ENCODE measurements at places on chromosomes 13 and 19. TPM values are rescaled to one million over a fixed set of nuclear protein-coding genes. Genes with fewer than 3 reads are reported as not detected.

TYROBP gene
- 11.2 TPM for total RNA-seq

COL5A3 gene
- 0.17 TPM for total RNA-seq

CHMP2A gene
- 99.0 TPM for total RNA-seq

ZNF66 gene
- total RNA-seq, result 16.7 TPM

PCDH20 gene
- not detected for total RNA-seq

CGB3 gene
- total RNA-seq, result not detected

ELSPBP1 gene
- not detected for total RNA-seq

SHISA7 gene
- not detected for total RNA-seq

TNFAIP8L1 gene
- total RNA-seq, result 19.5 TPM

KCNC3 gene
- 1.1 TPM for total RNA-seq

PNMA8A gene
- 1.7 TPM for total RNA-seq

DNA sequence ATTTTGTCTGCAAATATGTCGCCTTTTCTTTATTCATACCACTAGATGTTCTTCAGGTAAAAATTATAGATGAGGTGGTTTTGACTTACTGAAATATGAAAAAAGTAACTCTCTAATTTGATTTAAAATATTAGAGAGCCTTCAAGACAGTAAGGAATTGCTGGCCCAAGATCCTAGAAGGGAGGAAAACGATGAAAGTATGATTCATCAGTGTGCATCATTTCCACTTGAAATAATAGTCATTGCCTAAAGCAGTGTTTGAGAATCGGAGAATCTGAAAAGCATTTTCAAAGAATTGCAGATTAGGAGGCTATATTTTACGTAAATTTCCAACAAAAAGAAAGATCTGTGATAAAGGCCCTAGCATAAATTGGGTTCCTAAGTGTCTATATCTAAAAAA lies 1707.9 kb upstream of the PRR20A start:
- DNase-seq, result no peak

GRCh38 chr19:46076951-46077814 lies 36.4 kb upstream of the IGFL4 start:
- peak; percentile 38 for DNase-seq

DNA sequence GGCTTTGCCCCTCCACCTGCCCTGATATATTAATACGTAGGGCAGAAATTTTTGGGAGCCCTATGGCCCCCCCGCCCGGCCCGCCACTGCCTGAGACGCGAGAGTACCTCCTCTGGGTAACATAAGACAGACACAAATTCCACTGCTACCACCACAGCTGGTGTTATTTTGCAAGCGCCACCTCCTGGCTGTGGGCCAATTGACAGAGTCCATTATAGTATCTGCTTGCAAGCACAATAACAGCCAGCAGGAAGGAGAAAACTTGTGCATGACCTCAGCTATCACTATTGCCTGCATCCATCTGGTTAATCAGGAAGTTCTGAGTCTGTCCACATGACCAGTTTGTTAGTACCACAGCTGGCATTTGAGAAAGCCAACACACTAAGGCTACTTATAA lies 25.3 kb upstream of the OR10H2 start:
- no peak for DNase-seq

GRCh38 chr13:106649495-106649894 lies 81.6 kb upstream of the ARGLU1 start:
- no peak for DNase-seq

DNA sequence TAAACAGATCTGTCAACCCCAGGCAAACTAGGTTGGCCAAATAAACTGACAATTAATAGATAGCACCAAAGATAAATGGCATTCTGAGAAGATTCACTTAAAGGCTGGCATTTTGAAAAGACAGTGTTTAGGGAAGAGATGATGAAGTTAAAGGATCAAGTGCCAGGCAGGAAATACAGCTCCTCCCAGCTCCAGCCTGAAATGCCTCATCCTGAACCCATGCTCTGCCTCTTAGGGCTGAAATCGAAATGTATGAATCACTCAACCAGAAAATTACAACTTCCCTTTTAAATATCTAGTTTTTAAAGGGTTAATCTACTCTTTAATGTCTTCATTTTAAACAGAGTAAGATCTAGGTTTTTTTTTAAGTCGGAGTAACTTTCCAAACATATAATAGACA lies 171.2 kb upstream of the UBL3 start:
- no peak for DNase-seq

- DNase-seq, result no peak
These were observed 62.5 kb upstream of the F7 start for GRCh38 chr13:113043001-113043630.

GRCh38 chr13:95457294-95457693 lies 95.2 kb upstream of the CLDN10 start:
- no peak for DNase-seq

- DNase-seq, result no peak
These were observed 1.0 kb downstream of the ZNF420 start for GRCh38 chr19:37079238-37079637.

DNA sequence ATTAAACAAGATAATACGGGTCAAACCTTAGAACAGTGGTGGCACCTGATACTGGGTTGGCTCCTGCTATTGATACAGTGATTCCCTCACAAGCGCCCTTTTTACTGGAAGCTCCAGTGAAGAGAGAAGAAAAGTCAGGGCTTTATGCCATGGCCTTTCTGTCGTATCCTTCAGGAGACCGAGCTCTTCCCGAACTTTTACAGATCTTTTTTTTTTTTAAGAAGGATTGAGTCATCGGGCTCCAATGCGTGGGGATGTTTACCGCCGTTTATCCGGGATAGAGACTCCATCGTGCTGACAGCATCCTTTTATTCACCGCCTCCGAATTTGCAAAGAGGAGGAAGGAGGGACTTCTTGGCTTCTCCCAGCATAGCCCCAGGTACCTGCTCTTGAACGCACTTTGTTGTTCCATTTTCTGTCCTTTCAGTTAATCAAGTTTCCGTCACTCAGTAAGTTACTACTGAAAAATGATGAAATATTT lies 574 bp downstream of the ZNF227 start:
- no peak for DNase-seq

GRCh38 chr13:52846567-52847321 lies 1.7 kb downstream of the PCDH8 start:
- peak; percentile 73 for DNase-seq

- no peak for DNase-seq
These were observed 1169.0 kb downstream of the DIAPH3 start for GRCh38 chr13:58994777-58995176.

DNA sequence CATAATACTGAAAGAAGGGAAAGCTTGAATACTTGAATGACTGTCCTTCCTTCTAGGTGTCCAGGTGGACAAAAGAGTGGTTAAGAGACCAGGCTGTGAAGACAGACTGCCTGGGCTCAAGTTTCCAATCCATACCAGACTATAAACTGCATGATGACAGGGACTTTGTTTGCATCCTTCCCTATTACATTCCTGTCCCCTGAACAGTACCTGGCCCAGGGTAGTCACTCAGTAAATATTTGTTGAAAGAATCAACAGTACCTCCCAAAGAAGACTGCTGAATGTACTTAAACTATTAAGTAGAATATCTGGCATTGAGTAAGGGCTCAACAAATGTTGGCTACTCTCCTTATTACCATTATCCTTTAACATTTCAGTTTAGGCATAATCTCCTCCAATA lies 29.7 kb downstream of the MIPEP start:
- DNase-seq, result no peak

- no peak for DNase-seq
These were observed 222.3 kb upstream of the SOX1 start for GRCh38 chr13:111844682-111845081.

DNA sequence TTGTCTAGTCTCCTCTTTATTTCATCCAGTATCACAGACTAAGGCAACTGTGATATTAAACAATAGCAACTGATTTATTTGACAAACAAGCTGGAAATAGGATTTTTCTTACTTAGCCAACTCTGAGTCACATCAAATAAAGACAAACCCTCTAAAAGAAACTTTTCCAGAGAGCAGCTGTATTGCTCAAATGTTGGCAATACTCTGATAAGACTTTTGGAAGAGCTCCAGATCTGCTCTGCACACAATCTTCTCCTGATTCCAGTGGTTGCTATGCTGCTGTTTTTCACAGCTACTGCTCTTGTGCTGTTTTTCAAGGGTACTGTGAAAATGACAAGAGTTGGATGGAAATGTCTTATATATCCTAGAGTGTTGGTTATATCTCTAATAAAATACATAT lies 1479.2 kb downstream of the SLITRK5 start:
- DNase-seq, result no peak

GRCh38 chr19:18807861-18808331 lies 16.8 kb upstream of the COMP start:
- DNase-seq, result no peak

GRCh38 chr13:45464141-45464686 lies 525 bp upstream of the COG3 start:
- peak; percentile 33 for DNase-seq

- no peak for DNase-seq
These were observed 229.7 kb downstream of the GPC5 start for GRCh38 chr13:91627952-91628739.

DNA sequence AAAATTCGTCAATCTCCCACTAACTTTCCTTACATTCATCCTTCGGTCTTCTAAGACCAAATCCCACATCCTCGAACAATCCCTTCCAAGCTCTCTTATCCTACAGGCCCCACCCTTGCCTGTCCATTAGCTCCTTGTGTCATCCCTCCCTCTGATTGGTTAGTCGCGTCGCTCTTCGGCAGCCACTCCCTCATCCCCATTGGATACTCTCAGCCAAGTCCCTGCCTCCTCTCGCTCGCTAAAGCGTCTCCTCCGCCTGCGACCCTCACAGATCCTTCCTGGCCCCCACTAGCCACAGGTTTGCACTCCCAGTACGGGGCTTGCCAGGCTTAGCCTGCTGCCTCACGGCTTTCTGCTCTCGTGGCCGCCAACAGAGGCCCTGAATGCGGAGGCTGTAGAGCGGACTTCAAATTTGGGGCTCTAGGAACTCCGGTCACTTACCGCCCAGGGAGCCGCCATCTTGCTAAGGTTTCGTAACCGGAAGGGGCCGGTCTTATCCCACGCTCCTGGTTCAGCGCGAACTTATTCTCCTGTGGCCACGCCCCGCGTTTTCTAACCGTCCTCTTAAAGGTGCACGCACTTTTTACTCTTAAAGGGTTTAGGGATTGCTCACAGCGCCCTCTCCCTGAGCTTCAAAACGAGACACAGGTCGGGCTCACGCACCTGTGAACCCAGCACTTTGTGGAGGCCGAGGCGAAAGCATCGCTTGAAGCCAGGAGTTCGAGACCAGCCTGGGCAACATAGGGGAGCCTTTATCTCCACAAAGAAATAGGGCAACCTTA lies at the start of gene DMAC2:
TSS of gene DMAC2 (minus strand) at position 472 of the 782 bp plus-strand sequence. CDS start at position 459, 13 bp downstream.
- DNase-seq, result peak; percentile 89

DNA sequence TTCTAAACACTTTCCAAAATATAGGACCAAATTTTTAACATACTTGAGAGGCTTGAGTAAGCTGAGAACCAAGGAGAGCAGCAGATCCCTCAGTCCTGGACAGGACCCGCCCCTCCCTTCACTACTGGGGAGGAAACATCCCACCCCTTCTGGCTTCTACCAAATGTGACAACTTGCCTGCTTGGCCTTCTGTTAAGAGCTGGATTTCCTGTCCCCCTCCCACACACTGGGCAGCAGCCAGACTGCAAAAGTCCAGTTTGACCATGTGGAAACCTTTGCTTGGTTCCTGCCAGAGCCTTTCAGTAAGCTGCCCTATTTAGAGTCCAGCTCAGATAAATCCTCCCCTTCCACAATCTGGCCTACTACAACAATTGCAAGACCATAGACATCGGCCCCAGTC lies 84.3 kb downstream of the FGF14 start:
- no peak for DNase-seq

DNA sequence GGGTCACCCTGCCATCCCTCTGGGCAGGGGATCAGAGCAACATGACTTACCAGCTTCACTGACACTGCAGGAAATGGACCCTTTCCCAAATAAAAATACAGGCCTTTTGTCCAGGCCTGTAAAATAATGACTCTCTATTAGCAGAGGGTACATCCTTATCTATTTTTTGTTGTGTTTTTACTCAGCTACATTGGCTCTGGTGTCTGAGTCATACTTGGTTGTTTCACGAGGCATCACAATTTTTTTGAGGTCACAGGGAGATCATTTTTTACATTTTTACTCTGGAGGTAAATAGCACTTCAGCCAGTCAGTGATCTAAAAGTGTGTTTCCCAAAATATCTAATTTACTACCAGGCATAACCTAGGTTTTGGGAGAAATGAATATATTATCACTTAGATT lies 6.9 kb upstream of the HTR2A start:
- no peak for DNase-seq

DNA sequence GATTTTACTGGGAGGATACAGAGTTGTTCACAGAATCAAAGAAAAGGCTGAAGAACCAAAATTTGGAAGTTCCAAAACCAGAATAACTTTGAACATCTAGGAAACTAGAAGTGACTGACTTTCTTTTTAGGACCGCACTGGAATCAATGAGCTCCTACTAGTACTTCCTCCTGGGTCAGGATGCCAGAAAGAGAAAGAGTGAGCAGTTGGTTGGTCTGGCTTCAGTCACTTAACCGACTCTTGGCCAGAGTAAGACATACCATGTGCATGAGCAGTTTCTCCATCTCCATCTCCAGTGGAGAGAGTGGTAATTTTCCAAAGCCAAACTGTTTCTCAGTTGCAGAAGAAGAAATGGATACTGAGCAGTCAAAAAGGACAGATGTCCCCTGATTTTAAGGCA lies 27.1 kb upstream of the MTUS2 start:
- DNase-seq, result no peak

- DNase-seq, result no peak
These were observed 7.4 kb downstream of the ATP12A start for GRCh38 chr13:24687611-24688010.

DNA sequence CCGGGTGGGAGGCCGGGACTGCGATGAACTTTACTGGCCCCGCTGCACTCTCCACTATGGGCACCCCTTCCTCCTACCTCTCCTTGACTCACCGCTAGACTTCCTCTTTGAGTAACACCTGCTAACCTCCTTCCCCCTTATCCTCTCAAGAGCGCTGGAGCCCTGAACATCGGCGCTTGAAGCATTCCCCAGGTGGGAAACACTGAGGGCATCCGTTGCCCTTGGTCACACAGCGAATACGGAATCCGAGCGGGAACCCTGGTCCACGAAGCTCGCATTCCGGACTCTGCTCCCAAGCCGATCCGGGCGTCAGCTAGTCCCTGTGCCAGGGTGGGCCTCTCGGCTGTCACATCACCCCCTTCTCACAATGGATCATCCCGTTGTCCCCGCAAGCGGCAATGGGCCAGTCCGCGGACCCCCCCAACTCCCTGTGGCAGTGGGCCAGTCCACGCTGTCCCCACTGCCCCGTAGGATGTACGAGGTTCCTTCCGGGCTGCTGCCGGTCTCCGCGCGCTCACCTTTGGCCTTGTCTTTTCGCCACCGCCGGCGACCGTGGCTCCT lies 4.2 kb downstream of the LIPE start:
- DNase-seq, result no peak

- DNase-seq, result no peak
These were observed 1563.5 kb upstream of the PRR20A start for GRCh38 chr13:55577082-55577846.

DNA sequence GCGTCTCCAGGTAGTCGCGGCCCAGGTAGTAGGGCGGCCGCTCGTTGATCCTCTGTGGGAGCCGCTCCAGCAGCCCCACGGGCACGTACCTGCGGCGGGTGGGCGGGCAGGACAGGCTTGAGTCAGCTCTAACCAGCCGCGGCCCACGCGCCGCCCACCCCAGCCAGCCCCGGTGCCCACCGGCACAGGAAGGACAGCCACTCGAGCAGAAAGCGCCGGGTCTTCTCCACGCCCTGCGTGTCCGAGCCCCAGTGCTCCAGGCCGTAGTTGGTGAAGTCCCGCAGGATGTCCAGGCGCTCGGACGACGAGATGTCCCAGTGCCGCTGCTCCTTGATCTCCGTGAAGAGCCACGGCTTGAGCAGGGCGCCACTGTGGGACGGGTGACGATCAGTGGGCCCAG lies 877 bp upstream of the PRR22 start:
- DNase-seq, result no peak

- DNase-seq, result no peak
These were observed 43.8 kb downstream of the DCT start for GRCh38 chr13:94435604-94436226.
